ENCODE measurements at places on chromosomes 4 and X.

DNA sequence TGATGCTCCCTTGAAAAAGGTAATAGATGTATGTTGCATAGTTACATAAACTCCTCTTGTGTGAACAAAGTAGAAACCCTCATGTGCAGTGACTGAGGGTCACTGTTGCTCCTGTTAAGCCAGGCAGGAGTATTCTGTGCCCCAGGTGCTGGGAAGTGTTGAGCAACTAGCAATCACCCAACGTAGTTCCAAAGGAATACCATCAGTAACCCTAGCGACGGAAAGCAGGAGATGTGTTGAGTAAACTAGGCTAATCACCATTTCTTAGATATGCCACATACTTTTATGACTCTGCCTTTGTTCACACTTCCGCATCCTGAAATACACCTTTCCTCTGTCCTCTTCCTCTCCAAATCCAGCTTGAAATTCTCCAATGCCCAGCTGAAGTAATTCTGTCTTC, 50.9 kb upstream of the TAB3 start:
- no peak for DNase-seq

DNA sequence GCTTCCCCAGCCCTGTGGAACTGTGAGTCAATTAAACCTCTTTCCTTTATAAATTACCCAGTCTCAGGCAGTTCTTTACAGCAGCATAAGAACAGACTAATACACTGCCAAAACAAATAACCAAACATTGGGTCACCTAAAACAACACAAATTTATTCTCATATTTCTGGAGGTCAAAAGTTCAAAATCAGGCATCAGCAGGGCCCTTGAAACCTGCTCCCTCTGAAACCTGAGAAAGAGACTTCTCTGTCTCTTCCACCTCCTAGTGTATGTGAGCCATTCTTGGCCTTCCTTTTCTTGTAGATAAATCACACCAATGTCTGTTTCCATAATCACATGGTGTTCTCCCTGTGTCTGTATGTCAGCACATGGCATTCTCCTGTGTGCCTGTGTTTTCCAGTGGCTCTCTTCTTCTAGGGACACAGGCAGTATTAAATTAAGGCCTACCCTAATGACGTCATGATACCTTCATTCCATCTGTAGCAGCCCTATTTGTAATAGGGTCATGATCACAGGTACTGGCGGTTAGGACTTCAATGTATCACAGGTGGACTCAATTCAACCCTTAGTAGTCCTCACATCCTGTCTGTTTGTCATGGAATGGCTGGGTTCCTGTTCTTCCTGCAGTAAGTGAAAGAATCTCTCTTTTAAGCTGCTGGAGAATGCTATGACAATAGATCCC, 147.3 kb upstream of the CLNK start:
- DNase-seq = no peak

DNA sequence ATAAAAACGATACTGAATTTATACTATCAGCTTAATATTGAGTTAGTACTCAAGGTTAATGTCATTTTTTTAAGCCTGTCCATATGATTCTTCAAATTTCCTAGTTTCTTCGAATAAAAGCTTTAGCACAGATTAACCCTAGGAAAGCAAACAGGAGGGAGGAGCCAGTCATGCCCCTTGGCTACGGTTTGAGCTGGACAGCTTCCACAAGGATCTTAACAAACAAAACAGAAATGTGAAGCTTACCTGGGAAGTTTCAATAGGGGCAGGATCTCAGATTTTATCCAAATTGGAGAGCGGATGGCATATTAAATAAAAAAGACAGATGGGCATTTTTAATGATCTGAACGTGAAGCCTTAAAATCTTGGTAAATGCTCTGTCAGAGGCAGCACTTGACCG, 2.3 kb downstream of the NWD2 start:
- no peak for DNase-seq

DNA sequence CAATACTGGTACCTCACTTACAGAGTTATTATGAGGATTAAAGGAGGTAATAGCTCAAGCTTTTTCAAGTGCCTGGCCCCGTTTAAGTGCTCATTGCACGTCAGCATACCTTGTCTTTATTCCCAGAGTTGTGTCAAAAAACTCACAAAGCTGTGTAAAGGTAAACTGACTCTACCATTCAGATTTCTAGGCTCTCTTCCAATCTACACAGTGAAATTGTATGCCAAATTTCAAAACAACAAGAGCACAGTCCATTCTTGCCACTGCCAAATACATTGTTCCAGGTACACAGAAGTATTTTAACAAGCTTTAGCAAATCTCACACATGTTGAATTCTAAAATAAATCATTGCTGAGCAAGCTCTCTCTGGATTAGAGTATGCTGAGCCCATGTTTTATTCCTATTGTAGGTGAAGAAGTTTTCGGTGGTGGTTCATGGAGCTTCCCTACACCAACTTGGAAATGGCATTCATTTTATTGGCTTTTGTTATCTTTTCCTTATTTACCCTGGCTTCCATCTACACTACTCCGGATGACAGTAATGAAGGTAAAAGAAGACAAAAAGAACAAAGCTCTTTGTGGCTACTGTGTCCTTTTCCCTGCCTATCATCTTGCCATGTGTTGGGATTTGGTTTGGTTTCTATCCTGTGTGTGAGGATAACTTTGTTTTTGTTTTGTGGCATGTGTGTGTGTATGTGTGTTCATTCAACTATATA, 16.2 kb downstream of the SMIM31 start:
- DNase-seq = no peak

GRCh38 chr4:179941911-179942310, 2301.3 kb upstream of the TENM3 start:
- no peak for DNase-seq

DNA sequence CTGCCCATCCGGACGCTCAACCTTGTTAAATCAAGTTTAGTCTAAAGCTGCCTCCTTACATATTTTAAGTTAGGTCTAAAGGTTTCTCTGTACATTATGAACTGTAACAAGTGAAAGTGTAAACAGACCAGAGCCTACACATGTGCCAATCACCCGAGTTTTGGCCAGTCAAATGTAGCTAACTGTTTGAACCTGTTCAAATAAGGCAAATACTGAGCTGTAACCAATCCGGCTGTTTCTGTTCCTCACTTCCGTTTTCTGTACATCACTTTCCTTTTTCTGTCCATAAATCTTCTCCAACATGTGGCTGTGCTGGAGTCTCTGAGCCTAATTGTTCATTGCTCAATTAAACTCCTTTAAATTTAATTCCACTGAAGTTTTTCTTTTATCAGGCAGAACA, 113.3 kb upstream of the SHISA3 start:
- DNase-seq = no peak

GRCh38 chr4:3385711-3386420, 55.9 kb upstream of the HGFAC start:
- no peak for DNase-seq

DNA sequence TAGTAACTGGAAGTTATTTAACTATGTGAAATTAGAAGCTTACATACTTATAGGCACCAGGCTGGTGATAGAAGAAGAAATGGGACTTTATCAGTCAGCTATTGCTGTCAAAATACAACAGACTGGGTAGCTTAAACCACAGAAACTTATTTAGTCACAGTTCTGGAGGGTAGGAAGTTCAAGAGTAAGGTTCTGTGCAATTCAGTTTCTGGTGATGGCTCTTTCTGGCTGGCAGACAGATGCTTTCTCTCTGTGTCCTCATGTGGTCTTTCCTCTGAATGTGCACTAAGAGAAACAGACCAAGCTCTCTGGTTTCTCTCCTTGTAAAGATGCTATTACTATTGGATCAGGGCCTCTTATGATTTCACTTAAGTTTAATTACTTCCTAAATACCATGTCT, 92.1 kb upstream of the ANKRD50 start:
- DNase-seq = no peak

- no peak for DNase-seq
These were observed 401.1 kb upstream of the LCORL start for GRCh38 chr4:18422685-18423084.

DNA sequence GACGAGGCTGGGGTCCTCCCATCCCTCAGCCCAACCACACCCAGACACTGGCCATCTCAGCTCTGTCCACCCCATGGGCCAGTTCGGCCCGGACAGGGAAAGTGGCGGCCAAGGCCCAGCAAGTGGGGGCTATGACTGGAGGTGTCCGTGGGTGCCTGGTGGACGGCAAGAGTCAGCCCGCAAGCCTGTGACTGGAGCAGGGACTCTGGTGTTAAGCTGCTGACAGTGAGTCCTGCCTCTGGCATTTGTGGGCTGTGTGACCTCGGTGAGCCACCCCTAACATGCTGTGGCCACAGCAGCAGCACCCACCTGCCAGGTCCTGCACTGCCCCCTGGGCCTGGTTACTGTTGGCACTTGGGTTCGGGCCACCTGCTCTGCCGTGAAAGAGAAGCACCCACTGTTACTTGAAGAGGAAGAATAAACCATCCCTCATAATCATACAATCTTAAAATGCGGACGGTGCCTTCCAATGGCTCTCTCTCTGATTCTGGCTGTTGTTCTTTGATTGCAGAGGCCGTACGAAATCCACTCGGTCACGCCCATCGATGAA, 252.0 kb downstream of the EVC2 start:
- no peak for DNase-seq

GRCh38 chr4:76984788-76985211, 35.2 kb downstream of the SEPTIN11 start:
- no peak for DNase-seq

DNA sequence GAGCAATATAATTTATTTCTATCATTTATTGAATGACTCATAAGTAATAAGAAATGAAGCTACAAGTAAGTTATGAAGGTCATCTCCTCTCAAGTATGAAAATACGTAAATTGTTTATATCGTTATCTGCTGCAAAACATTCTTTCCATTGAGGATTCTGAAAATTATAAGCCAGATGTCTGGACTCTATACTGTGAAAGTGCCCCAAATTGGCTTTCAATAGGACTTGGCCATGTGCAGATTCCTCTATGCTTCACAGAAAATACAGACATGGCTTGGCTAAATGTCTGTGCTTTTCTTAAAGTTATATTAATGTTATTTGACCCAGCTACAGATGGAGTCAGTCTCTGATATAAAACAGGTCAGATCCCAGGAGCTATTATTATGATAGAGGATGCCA, 2109.9 kb upstream of the AGA start:
- no peak for DNase-seq

- no peak for DNase-seq
These were observed 1.6 kb downstream of the PRICKLE3 start for GRCh38 chrX:49184294-49185281.

- DNase-seq = no peak
These were observed 626.5 kb upstream of the CPEB2 start for GRCh38 chr4:14375816-14376215.

DNA sequence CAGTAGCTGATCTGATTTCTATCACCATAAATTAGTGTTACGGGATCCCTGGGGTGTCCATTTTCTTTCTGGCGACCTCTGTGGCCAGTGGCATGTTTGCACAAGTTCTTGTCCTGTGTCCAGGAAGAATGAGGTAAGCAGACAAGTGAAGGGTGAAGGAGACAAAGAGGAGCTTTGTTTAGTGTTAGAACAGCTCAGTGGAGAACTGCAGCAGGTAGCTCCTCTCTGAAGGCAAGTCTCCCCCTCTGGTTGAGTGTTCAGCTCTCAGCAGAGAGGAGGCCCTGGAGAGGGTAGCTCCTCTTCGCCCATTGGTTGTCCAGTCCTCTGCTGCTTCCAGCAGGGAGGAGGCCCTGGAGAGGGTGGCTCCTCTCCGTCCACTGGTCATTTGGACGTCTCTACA, 47.2 kb downstream of the DMP1 start:
- DNase-seq = no peak

DNA sequence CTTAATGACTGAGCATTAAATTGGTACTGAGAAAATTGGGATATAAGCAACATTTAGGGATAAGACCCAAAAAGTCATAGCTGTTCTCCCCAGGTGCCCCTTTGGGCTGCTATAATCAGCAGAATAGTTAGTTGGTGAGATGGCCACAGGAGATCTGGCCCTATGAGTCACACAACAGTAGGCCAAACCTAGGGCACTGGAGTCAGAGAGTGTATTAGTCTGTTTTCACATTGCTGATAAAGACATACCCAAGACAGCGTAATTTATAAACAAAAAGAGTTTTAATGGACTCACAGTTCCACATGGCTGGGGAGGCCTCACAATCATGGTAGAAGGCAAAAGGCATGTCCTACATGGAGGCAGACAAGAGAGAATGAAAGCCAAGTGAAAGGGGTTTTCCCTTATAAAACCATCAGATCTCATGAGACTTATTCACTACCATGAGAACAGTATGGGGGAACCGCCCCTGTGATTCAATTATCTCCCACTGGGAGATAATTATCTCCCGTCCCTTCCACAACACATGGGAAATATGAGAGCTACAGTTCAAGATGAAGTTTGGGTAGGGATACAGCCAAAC, 338.3 kb upstream of the NR3C2 start:
- no peak for DNase-seq

- no peak for DNase-seq
These were observed 448.4 kb downstream of the RAPGEF2 start for GRCh38 chr4:159551281-159551680.

DNA sequence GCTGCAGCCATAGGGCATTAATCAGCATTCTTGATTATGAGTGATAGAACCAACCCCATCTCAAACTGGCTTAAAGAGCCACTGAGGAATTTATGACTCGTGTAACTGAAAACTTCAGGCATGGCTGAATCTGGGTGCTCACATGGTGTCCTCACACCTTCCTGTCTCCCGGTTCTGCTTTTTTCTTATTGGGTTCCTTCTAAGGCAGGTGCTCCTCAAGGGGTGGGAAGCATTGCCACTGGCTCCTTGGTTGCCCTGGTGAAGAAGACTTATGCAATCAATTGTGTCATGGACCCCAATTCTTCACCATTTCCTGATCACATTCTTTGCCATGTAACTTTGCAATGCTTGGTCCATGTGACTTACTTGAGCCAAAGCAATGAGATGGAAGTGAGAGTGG, 4.3 kb upstream of the ZCCHC4 start:
- DNase-seq = no peak

GRCh38 chrX:153361781-153362397, 27.9 kb downstream of the ZNF275 start:
- DNase-seq = no peak

GRCh38 chr4:14863418-14864364, 138.6 kb upstream of the CPEB2 start:
- DNase-seq = no peak

DNA sequence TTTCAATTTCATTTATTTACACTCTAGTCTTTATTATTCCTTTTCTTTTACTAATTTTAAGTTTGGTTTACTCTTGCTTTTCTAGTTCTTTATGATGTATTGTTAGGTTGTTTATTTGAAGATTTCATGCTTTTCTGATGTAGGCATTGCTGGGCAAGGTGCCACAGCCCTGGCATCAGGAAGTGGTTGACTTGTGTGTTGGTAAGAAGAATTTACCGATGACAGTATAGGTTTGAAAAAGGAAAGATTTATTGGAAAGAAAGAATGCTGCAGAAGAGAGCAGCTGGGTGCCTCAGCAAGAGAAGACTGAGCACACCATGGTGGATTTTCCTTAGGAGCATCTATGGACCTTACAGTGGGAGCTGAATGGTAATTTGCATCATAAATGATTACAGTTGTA, 153.2 kb downstream of the KLF8 start:
- no peak for DNase-seq

- DNase-seq = no peak
These were observed 57.0 kb upstream of the GRPEL1 start for GRCh38 chr4:7124689-7125442.
